ENCODE measurements at places on chromosomes 6 and 20. TPM values are rescaled to one million over a fixed set of nuclear protein-coding genes. Genes with fewer than 3 reads are reported as not detected.
A peak's percentile ranks its signal among the peaks of the same experiment; 100 is the strongest.

DNA sequence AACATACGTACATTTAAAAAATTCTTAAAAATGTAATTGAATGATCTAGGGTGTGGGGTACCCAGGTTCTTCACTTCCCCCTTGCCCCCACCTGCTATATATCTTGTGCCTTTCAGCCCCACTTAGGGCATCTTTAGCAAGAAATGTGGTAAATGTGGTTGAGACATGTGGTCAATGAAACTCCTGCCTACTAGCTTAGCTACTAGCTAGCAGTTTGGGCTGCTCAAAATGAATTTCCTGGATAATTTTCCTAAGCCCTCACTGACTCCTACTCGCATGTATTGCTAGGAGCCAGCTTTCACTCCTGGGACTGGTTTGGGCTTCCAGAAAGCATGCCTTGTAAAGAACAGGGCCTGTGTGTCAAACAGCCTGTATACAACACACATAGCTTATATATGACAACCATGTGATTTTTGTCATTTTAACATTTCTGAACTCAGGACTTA is 257.3 kb downstream of the ATXN1 start:
- peak; percentile 34 for DNase-seq

- no peak for DNase-seq
These were observed 179.4 kb upstream of the JAG1 start for GRCh38 chr20:10853176-10853575.

GRCh38 chr6:38876475-38876874 is 161.4 kb downstream of the DNAH8 start:
- DNase-seq, result no peak

GRCh38 chr6:167882244-167882643 is 55.5 kb downstream of the AFDN start:
- no peak for DNase-seq

DNA sequence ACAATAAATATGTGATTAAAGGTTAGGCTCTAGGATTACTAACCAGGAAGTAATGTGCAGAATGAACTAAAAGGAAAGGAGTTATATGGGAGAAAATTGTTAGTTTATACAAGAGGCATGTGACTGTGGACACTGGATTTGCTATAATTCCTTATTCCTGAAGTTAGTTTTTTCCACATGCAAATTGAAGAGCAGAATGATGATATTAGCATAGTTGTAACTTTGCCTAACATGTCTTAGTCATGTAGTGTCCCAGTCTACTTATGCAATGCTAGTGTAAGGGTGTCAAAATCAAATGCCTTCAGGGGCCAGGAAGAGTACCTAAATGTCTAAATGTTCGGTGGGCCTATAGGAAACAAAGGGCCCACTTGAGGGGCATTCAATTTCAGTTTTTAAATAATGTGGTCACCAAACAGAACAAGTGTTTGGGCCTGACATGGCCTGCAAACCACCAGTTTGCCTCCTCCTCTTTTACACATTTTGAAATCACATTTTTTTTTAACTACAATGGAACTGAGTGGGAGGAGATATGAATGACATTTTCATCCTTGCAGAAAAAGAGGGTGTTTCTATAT is 28.0 kb upstream of the CEP85L start:
- no peak for DNase-seq

- no peak for DNase-seq
These were observed 897 bp upstream of the GMEB2 start for GRCh38 chr20:63627751-63628245.

MUCL3 gene
- total RNA-seq, result not detected

SYCP2 gene
- total RNA-seq, result 5.8 TPM

PRR18 gene
- total RNA-seq, result 0.20 TPM
